Activated CD4-positive, alpha-beta T cell treated with anti-CD3 and anti-CD28 coated beads for 1 hour (primary cell): ENCODE measurements at places on chromosomes 4 and X.

DNA sequence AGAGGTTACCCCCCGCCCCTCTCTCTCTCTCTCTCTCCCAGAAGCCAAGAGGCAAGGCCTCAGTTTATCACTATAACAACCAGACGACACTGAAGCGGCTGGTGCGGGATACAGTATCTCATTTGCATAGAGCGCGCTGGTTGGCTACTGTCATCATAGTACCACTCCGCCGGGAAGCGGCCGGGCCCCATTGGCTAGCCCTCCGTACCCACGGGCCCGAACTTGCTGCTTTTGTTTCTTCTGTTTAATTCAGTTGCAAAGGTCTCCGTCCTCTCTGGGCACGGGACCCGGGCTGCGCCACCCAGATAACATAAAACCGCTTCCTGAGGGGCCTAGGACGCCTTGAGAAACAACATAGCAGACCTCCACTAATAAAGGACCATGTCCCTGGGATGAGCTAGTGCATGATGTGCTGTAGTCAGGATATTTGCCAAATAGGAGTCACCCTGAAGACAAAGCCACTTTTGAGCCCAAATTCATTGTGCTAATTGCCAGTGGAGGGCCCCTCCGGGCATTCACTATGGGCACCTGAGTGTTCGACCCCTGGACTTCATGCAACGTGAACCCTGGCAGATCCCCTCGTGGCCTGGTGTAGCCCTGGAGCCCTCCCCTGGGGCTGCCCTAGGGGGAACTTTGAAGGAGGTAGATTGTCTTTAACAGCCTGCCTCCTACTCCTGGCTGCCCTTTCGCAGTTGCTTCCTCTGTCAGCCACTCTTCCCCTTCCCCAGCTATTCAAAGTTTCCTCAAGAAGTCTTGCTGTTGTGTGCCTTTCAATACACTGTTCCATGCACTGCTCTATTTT is at the start of gene PCYT1B:
PCYT1B (minus strand) TSS at position 91 of the 802 bp plus-strand sequence. CDS start 242 bp downstream, outside the sequence.
- DNase-seq: peak; percentile 34

GRCh38 chr4:5365071-5366008 is 314.1 kb downstream of the STK32B start:
- DNase-seq: no peak

DNA sequence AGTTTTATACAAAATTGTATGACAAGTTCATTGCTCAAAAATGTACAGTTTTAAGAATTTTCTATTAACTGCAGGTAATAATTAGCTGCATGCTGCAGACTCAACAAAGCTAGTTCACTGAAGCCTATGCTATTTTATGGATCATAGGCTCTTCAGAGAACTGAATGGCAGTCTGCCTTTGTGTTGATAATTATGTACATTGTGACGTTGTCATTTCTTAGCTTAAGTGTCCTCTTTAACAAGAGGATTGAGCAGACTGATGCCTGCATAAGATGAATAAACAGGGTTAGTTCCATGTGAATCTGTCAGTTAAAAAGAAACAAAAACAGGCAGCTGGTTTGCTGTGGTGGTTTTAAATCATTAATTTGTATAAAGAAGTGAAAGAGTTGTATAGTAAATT is 131.0 kb downstream of the TET2 start:
- DNase-seq: no peak

GRCh38 chrX:154727871-154728270 is 23.0 kb downstream of the GAB3 start:
- DNase-seq: no peak
